ENCODE measurements at places on chromosomes 2 and 18.

- no peak for DNase-seq
Measured at GRCh38 chr2:7497178-7497577, 580.0 kb downstream of the RNF144A start.

DNA sequence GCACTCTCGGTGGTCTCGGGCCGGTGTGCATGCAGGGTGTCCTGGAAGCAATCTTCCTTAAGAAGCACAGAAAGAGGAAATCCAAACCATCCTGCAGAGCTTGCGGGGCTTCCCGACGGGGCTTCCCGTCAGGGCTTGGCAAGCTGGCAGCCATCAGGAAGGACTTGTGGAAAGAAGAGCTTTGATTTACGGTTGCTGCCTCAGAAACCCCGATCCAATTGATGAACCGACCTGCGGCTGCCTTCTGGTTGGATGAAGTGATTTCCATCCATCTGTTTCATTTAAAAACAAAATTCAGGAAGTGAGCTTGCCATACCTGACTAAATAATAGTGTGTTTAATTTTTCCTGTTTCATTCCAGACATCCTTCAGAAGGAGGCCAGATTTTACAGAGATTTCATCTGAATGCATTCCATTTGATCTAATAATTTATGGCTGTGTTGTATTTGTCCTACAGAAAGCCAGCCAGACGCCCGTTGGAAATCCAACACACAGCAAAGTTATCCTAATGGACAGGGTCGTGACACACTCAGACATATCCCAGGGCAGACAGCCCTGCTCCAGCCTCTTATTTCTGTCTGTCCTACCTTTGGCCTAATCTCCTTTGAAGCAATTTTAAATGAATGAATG, 141.3 kb downstream of the SEPTIN10 start:
- no peak for DNase-seq

- no peak for DNase-seq
Measured at GRCh38 chr18:45055811-45056210, 375.1 kb downstream of the SETBP1 start.

- DNase-seq: no peak
Measured at GRCh38 chr2:81894451-81894990, 1590.0 kb upstream of the LRRTM1 start.

DNA sequence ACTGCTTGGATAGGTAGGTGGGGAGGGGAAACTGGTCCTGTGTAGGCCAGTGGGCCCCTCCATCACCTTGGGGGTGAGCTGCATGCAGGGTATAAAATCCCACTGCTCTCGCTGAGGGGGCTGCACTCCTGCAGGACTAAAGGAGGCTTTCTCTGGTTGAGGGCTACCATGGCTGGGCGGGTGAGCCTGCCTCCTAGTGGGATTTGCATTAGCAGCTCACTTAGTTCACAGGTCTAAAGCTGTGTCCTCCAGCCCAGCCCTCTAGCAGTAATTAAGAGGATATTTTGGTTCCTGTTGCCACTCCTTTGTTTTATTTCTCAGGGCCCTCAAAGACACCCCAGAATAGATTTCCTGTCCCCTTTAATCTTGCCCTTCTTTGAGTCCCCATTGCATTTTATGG, 24.6 kb downstream of the TMEM127 start:
- DNase-seq: no peak

GRCh38 chr2:227655454-227655853, 11.2 kb upstream of the SCYGR5 start:
- DNase-seq: no peak

GRCh38 chr2:36780231-36780839, 83.8 kb downstream of the VIT start:
- DNase-seq: no peak

DNA sequence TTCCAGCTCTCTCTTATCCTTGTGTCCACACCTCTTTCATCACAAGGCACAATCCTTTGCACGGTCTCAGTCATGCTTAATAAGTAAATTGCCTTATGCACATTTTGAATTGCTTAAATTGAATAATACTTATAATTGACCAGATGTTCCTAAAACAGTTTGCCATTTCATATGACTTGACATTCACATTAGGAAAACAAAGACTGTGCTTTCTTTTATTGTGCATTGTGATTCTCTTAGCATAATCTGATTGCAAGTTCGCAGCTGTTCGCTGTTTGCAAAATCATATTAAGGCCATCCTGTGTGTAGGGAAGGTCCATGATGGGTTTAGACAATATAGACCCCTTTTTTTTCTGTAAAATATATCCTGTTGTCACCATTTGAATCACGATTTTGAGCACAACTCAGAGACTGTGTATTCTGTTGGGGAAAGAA, 75.6 kb downstream of the RNF144A start:
- DNase-seq: no peak

DNA sequence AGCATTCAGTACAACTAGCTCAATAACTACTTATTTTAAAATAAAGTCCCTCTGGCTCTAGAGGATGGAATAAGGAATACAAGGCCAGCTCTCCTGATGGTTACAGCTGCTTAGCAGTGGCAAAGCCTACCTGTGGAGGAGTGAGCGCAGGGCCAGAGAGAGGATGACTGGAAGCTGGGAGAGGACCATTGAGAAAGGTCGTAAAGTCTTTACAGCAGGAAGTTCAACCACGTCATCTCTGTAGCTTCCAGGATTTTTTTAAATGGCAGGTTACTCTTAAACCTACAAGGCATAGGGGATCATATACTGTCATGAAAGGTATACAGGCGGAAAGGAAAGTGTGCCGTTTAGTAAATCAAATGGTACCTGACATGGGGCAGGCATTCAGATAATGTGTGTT, 26.3 kb downstream of the ANXA4 start:
- no peak for DNase-seq

DNA sequence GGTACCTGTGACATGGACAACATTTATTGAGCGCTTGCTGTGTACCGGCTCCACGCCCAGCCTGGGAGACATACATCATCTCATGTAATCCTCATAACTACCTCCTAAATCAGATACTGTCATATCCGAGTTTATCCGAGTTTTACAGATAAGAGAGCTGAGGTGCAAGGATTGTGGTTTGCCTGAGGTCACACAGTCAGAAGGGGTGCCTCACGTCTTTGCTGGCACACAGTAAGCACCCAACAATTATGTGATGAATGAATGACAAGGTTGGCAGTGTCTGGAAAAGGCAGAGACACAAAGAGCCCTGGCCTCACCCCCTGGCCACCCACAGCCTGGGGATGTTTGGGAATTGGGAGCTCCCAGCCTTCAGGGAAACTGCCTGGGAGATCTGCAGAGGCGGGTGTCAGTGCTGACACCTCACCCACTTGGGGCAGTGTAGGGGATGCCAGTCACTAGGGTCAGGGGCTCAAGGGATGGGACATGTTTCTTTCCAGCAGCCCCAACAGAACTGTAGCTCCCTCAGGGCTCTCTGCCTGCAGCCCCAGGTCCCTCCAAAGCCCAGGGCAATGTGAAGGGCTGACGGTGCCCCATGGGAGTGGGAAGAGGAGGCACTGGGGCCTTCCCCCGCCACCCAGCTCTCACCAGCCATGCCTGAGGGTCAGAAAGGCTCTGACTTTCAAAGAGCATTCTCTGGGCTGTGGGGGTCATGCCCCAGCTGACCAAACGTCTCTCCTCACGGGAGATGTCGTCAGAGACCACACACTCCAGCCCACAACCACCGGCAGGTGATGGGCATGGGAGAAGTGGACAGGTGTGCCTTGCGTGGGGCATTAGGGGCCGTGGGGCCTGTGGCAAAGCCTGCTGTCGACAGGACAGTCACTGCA, 157.5 kb downstream of the ZFP36L2 start:
- DNase-seq: no peak

DNA sequence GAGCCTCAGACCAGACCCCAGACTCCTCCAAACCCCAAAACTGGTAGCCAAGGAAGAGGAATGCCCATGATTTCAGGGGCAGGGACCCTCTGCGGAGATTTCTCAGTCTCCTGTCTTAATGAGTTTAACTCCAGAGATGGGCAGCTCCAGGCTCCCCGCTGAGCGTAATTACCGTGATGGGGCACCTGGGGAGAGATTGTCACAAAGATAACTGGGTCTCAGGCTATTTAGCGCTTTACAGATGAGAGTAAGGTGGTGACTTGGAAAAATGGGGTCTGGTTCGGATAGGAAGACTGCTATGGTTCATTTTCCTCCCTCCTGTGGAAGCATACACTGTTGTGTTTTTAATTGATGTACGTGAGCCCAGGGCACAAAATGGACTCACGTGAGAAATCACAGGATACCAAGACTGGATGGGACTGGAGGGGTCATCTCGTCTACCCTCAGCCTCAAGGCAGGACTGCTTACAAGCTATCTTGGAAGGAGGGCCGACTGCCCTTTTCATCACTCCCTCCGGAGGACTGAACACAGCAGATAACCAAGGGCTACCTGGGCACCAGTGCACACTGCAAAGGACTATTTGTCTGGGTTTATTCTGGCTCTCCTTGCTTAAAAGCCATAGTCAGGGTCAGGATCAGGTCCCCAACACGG, 427.8 kb downstream of the ZNF521 start:
- DNase-seq: no peak

DNA sequence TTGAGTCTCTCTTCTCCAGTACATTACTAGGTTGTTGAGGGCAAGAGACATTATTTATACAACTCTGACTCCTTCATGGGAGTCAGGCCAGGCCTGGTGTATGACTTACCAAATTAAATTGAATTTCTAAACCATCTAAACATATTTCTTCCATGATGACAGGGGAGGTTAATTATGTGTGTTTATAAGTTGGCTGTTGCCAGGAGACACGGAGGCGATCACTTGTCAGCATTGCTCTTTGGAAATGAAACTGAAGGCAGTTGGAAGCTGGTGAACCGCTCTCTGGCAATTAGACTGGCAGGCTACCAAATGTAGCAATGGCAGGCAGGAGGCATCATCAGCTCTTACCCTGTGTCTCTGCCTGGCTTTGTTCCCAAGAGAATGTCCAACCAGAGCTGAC, 241.4 kb downstream of the KCNS3 start:
- no peak for DNase-seq

GRCh38 chr2:43081131-43081765, 145.2 kb downstream of the ZFP36L2 start:
- DNase-seq: no peak

- no peak for DNase-seq
Measured at GRCh38 chr2:108605947-108606346, 71.7 kb downstream of the LIMS1 start.

DNA sequence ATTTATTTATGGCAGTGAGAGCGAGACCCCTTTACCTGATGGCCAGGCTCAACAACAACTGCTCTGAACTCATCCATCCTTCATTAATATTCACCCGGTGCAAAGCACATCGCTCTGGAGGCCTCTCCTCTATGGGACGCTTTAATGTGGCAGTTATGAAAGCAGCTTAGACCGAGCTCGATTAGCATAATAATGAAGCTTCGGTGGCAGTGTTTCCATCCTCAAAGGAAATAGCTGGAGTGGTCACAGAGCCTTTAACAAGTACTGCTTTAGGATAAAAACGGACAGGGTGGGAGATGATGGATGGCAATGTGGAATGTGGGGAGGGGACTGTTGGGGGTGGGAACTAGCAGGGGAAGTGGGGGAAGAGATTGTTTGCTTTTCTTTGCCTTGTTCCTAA, 243.9 kb downstream of the SLC4A3 start:
- no peak for DNase-seq

DNA sequence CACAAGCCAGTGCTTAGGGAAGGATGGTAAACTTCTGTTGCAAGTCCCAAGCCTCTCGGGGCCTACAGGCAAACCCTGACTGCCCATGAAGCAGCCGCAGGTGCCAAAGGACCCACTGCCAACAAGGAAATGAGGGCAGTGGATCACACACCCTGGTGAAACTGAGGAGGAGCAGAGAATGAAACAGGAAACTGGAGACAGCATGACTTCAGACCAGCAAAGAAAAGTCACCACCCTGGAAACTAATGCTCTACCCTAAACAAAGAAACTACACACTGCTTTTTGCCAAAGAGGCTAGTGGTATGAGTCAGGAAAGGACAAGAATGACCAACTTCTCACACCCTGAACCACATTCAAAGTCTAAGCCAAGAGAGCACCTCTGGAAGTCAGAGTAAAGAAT, 97.2 kb downstream of the MYO5B start:
- DNase-seq: no peak

GRCh38 chr2:226794751-226795171, 4.9 kb downstream of the IRS1 start:
- no peak for DNase-seq

- DNase-seq: no peak
Measured at GRCh38 chr2:198525211-198525969, 721.0 kb downstream of the PLCL1 start.

DNA sequence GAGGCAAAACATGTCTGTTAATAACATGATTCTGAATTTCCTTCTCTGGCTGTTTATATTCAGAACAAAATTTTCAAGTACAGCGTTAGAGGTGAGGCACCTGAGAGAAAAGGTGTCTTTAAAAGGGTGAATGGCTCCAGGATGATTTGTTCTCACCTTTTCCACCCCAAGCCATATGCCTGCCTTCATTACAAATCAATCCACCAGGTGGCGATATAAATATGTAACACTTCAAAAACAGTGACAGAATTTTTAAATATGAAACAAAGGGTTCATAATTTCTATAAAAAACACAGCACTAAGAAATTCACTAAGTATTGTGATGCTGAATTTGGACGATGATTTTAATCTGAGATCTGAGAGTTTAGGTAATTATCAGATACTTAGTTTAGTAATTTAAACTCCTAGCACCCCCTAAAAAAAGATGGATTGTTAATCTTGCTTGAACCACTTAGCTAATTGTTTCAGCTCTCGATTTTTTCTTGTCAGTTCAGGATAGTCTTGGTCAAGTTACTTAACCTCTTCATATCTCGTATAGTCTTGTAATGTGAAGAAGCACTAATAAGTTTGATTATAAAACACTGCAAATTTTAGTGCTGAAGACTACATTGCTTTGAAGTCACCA, 528.8 kb downstream of the CPS1 start:
- DNase-seq: no peak

DNA sequence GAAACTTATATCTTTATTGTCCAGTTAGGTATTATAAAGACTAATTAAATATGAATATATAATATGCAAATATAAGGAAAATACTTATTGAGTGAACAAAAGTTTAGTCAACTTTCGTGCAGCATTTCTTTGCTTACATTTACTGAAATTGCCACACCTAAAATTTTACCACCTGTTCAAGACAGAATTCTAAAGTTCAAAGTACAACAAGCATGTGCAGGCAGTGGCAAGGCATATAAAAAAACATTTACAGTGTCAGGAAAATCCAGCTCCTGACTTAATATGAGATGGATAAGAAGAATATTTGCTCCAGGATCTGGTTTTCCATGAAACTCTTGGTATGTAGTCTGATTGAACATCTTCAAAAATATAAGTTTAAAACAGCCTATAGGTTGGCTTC, 4.8 kb downstream of the ITPRID2 start:
- DNase-seq: no peak
